Activated T-helper 1 cell treated with anti-CD3 and anti-CD28 coated beads, Interleukin-2, amount 50 U/mL, for 16 hours (primary cell): ENCODE measurements at places on chromosomes 6 and 20.
A peak's percentile ranks its signal among the peaks of the same experiment; 100 is the strongest.

GRCh38 chr6:139037490-139037889 is 8.9 kb downstream of the ABRACL start:
- no peak for DNase-seq

DNA sequence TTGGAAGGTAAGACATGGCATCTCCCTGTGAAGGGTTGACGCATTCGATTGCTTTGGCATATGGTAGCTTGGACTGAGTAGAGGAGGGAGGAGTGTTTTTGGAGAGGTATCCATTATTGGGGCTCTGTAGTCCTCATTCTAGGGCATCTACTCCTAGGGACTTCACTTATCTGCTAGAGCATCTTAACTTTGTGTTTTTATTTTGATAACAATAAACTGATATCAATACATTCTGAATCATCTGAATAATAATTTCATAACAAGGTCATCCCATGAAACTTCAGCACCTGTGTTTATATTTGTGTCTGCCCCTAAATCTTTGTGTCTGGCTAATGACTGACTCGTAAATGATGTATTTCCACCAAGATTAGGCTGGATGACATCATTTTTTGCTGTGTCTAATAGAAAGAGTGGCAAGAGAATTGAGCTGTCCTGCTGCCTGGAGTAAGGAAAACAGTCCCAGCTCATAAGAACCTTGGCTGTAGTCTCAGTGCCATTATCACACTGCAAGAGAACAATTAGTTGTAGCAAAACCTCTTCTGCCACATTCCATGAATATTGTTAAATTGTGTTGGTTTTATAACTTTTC is 288.5 kb downstream of the PRL start:
- DNase-seq: no peak

GRCh38 chr6:42963855-42964605 is 3.5 kb downstream of the GNMT start:
- DNase-seq: no peak

- no peak for DNase-seq
Measured at GRCh38 chr20:49768204-49769047, 44.2 kb upstream of the SLC9A8 start.

DNA sequence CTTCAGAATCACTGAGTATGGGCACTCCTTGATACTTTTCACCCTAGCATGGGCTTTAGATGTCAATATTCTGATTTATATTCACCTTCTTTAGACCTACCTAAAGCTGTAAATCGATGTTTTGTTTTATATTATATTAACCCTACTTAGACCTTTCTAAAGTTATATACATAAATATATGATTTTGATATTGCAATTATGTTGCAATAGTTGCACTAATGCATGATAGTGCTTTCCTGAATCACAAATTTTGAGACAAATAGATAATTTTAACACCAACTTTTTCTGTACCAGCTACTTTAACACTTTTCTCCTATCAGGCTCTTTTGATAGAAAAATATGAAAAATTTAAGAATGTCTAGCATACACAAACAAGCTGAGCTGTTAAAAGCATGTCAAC is 34.0 kb upstream of the JAG1 start:
- DNase-seq: no peak

DNA sequence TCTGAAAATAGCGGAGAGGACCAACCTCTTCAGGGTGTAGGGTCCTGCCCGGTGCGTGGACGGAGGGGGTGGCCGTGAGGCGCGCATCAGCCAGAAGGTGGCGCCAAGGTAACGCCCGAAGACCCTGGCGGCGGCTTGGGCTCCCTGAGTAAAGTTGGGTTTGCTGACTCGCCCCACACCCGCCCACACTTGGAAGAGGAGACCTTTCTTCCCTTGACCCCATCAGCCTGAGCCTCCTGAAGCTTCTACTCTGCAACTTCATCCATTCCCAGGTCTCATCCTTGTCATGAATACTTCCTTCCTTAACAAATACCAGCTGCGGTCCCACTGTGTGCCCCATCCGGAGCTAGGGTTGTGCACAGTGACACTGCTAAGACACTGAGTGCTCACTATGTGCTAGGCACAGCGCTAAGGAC is 14.6 kb downstream of the CD40 start:
- DNase-seq: peak; percentile 15

GRCh38 chr20:40583205-40583604 is 105.8 kb downstream of the MAFB start:
- DNase-seq: no peak

DNA sequence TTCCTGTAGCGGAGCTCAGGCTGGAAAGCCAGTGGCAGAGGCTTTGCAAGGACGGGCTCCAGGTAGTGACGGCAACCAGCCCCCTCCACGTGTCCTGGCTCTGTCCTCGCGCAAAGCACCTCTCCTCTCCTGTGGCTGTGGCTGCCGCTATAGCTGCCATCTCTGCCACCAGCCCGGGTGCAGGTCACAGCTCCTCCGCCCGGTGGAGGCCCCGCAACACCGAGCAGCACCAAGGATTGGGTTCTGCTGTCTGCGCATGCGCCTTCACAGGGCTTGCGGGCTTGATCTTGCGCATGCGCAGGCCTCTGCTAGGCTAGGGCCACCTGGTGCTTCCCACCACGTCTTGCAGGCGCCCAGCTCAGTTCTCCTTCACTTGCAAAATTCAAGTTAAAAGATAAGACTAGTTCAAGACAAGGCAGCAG is 625.4 kb downstream of the QKI start:
- peak; percentile 29 for DNase-seq

GRCh38 chr6:111844376-111844775 is 28.9 kb downstream of the FYN start:
- no peak for DNase-seq

DNA sequence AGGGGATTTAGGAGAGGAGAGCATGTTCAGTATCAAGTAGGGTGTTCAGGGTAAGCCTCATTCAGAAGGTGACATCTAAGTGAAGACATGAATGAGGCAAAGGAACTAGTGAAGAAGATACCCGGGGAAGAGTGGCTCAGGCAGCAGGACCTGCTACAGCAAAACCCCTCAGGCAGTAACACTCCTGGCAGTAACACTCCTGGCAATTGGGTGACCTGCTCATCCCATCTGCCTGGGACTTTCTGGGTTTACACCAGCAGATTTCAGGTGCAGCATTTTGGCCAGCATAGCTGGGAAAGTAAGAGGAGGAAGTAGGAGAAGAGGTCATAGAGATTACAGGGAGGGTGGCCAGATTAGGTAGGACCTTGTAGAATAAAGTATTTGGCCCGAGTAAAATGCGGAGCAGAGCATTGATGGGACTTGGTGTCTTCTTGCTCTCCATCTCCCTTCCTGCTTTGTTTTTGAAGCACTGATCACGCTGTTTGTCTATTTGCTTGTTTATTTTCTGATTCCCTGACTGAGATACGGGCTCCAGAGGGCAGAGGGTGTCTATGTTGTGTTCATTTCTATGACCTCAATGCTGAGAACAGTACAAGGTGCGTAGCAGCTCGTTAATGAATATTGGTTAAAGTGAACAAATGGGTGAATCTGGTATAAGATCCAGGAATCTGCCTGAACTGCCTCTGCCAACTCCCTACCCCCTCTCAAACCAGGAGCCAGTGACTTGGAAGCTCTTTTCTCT is 88.3 kb downstream of the IYD start:
- DNase-seq: no peak

DNA sequence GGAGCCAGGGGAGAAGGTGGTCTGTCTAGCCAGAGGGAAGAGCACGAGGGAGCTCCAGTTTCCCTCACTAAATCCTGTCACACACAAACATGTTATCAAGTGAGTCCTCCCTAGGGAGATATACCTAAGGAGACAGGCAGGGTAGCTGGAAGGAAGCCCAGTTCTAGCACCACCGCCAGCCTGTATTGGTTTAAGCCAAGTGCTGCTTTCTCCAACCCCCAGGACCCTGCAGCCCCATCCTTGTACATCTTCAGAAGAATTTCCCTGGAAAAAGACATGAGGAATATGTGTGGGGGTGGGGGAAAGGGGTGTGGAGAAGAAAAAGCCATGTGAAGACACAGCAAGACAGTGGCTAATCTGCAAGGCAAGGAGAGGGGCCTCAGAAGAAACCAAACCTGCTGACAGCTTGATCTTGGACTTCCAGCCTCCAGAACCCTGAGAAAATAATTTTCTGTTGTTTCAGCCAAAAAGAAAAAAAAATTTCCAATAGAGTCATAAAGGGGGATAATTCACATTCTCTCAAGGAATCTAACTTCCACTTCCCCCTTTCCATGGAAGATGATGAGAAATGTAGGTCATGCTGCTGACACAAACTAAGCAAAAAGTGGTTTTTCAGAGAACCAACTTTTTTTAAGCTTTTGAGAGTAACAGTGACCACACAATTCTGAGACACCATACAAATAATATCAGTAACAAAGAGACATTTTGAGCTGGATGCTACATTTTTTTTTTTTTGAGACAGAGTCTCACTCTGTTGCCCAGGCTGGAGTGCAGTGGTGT is 103.2 kb upstream of the PRDM1 start:
- DNase-seq: no peak

- no peak for DNase-seq
Measured at GRCh38 chr6:107323133-107323785, 136.1 kb downstream of the PDSS2 start.

DNA sequence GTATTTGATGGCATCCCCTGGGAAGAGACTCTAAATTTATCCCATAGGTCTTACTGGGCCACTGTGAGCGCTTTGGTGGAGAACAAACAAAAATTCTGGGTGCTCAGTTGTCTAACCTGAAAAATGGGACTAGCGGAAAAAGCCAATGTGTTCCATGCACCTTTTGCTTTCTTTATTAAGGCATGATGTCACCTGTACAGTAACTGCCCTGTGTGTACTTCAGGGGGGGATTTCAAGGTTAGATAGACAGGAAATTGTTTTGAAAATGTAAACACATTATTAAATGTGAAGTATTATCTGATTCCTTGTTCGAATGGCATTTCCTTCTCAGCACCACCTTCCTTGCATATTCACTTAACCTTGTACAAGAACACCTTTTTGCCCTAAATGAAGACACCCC is 1.2 kb upstream of the EDN1 start:
- no peak for DNase-seq

- no peak for DNase-seq
Measured at GRCh38 chr6:144895313-144896278, 610.5 kb downstream of the UTRN start.

- DNase-seq: no peak
Measured at GRCh38 chr6:12165722-12166280, 124.4 kb upstream of the EDN1 start.

DNA sequence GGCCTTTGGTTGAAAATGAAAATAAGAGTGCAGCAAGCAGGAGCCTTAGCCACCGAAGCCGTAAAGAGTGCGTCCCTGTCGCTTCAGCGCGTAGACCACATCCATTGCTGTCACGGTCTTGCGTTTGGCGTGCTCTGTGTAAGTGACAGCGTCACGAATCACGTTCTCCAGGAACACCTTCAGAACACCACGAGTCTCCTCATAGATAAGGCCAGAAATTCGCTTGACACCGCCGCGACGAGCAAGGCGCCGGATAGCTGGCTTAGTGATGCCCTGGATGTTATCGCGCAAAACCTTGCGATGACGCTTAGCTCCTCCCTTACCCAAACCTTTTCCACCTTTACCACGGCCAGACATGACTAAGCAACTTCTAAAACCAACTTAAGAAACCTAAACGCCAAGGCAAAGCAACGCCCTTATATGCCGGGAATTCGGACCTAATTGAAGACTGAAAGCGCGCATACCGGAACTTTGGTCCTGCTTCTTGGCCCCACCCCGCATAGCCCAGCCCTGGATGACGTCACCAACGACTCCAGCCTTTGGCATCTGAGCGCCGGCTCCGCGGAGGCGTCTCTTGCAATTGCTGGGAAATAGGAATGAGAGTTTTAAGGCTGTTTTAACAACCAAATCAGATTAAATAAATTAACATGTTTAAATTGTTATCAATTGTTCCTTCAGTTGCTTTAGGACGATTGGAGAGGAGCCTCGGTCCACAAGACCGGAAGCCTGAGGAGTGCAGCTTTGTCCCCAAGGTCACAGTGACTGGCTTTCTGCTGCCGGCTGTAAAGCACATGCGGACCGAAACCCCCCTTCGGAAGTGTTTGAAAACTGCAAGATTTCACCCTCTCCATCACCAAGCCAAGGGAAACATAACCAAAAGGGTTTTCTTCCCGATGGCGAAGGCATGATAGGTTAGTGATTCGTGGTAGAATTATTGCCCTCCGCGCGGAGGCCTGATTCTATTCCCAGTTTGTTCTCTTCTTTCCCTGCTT is 79.6 kb upstream of the BTN3A2 start:
- DNase-seq: peak; percentile 83

DNA sequence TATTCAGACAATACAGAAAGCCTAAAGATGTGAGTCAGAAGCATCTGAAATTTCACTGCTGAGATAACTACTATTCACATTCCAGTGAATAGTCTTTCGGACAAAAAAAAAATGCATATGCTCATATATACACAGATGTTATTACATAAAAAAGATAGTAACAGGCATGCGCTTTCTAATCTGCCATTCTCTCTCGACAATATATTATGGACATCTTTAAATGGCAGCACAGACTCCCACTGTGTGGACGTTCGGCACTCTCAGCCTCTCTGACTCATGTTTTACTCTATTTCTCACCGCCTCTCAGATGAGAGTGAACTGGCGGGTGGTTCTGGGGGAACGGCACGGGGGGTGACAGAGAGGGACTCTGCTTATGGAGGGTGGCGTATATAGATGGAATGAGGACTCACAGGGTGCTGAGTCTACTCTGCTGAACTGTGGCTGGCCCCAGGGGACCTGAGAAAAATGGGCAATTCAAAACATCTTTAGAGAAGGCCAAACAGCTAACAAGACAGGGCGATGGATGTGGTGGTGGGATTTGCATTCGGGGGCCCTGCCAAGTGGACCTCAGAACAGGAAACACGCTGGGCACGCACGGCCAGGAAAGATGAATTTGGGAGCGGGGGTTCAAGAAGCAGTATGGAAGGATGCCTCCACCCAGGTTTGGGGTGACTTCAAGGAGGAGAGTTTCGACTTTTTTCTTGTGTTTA is 68.9 kb downstream of the MDGA1 start:
- DNase-seq: no peak

GRCh38 chr20:51542033-51542570 is 417 bp downstream of the NFATC2 start:
- no peak for DNase-seq

- DNase-seq: no peak
Measured at GRCh38 chr6:135196739-135197510, 15.8 kb downstream of the MYB start.

GRCh38 chr6:125759184-125759902 is 9.9 kb downstream of the HEY2 start:
- DNase-seq: no peak

GRCh38 chr6:2790588-2791449 is 25.6 kb downstream of the WRNIP1 start:
- no peak for DNase-seq

- no peak for DNase-seq
Measured at GRCh38 chr6:111472933-111473435, 10.0 kb downstream of the REV3L start.

- no peak for DNase-seq
Measured at GRCh38 chr20:38199501-38200390, 34.7 kb upstream of the TGM2 start.

GRCh38 chr6:107205058-107205998 is 90.0 kb upstream of the BEND3 start:
- DNase-seq: no peak

- no peak for DNase-seq
Measured at GRCh38 chr20:23613676-23614075, 8.0 kb upstream of the CST9 start.

GRCh38 chr6:12939314-12939713 is 222.7 kb downstream of the PHACTR1 start:
- no peak for DNase-seq
